ENCODE measurements at places on chromosomes 7 and 10.

- DNase-seq, result no peak
Observed at GRCh38 chr10:17256051-17256450, 28.0 kb downstream of the VIM start.

DNA sequence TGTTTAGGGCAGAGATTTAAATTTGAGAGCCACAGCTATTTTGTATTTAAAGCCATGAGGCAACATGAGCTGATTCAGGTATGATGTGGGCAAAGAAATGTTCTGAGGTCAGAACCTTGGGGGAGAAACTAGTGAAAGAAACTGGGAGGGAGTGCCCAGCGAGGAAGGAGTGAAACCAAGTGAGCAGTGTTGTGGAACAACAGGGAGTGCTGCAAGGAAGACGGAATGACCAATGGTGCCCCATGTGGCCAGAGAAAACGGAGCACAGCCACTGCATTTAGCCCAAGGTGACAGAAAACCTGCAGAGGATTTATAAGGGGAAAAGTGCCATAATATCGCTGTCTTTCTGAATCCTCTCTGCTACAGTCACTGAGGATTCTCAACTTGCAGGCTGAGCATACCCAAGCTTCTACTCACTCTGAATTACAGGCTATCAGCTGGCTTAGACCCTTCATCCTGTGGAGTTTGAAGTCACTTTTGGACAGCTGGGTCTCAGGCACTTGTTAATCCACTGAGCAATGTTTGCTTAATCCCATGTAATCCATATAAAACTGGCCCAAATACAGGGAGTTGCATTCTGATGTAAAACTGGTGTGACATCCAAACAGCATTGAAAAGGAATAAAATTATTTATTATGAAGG lies 777.3 kb downstream of the CCSER2 start:
- peak; percentile 53 for DNase-seq

- DNase-seq, result no peak
Observed at GRCh38 chr7:79528421-79528820, 75.0 kb upstream of the MAGI2 start.

DNA sequence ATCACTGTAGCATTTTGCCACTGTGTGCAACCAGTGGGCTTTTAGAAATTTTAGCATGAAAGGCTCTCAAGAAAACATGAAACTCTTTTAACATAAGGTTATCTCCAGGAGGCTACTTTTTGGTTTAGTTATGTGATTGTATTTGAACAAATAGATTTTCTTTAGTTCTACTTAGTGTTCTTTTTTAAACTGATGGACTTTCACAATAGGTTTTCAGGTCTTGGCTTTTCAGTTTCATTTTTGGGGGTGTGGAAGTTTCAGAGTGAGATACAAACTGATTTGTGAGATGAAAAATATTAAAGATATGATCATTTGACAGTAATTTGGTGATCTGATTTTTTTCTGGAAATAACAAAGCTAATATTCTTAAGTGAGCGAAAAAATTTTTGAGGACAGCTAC lies 344.1 kb downstream of the PHF14 start:
- no peak for DNase-seq

- no peak for DNase-seq
Observed at GRCh38 chr10:119479532-119479931, 63.0 kb downstream of the RGS10 start.

DNA sequence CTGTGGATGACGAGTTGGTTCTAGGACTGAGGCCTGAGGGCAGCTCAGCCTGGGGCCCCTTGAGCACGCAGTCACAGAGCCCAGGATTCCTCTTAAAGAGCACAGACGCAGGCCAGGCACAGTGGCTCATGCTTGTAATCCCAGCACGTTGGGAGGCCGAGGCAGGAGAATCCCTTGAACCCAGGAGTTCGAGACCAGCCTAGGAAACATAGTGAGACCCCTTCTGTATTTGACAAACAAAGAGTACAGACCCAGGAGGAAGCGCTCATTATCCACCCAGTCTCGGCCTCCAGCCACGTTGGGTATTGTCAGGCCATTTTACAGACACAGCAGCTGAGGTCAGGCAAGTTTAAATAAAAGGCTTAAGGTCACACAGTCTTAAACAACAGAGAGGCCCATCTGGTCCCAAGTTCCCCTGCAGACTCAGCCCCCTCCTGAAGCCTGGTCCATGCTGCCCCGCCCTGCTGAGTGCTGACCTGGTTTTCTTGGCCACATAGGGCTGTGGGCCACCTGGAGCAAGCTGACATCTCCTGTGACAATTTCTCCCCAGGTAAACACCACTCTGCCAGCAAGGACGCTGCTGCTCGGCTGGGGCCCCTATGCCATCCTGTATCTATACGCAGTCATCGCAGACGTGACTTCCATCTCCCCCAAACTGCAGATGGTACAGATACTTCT lies 12.6 kb downstream of the RGR start:
- no peak for DNase-seq

GRCh38 chr7:46625032-46625431 lies 704.0 kb upstream of the IGFBP3 start:
- DNase-seq, result no peak

DNA sequence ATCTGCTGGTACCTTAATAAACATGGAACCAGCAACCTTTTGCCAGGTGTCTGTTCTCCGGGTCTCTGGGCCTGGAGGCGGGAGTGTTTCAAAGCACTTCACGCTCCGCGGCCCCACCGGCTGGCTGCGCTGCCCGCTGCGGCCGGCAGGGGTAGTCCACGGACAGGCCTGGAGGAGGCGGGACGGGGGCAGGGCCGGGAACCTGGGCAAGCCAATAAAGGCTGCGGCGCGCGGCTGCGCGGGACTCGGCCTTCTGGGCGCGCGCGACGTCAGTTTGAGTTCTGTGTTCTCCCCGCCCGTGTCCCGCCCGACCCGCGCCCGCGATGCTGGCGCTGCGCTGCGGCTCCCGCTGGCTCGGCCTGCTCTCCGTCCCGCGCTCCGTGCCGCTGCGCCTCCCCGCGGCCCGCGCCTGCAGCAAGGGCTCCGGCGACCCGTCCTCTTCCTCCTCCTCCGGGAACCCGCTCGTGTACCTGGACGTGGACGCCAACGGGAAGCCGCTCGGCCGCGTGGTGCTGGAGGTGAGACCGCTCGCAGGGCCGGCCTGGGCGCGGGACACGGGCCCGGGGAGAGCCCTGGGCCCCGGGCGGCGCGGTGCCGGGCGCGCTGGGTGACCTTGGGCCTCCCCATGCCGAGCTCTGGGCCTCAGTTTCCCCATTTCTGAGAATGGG lies at the start of gene PPIF:
TSS of gene PPIF (plus strand) at position 244 of the 668 bp plus-strand sequence. CDS start at position 324, 80 bp downstream.
- peak; percentile 97 for DNase-seq

DNA sequence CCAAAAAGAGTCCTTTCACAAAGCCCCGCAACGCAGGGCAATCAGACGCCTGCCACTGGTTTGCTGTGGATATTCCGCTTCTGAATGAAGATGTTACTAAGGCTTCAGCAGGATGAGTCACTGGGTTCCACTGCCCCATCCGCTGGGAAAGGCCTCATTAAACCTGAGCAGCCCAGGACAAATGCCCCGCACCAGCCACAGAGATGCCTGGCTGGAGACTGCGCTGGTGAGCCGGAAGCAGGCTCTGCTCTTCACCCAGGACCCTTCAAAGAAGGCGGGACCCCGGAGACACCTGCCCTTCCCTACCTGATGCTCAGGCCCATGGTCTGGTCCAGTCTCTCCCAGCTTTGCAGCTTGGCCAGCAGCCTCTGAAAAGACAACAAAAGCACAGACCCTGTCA lies 19.8 kb downstream of the MAD1L1 start:
- DNase-seq, result no peak

DNA sequence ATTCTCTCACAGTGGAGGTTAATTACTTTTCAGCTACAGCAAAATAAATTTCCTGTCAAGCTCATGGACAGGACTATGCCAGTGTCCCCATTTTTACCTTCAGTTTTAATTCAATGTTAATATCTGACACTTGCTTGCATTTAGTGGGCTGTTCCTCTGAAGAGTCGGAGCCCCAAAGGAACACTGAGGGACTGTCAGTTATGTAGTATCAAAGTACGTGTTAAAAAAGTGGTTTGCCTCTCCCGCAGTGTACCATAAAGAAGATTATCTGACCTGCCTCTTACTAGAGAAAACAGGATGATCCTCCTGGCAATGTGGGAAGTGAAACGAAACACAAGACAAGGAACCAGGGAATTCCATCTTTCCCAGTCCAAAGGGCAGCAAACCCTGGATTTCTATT lies 1010.9 kb upstream of the PHF14 start:
- no peak for DNase-seq

DNA sequence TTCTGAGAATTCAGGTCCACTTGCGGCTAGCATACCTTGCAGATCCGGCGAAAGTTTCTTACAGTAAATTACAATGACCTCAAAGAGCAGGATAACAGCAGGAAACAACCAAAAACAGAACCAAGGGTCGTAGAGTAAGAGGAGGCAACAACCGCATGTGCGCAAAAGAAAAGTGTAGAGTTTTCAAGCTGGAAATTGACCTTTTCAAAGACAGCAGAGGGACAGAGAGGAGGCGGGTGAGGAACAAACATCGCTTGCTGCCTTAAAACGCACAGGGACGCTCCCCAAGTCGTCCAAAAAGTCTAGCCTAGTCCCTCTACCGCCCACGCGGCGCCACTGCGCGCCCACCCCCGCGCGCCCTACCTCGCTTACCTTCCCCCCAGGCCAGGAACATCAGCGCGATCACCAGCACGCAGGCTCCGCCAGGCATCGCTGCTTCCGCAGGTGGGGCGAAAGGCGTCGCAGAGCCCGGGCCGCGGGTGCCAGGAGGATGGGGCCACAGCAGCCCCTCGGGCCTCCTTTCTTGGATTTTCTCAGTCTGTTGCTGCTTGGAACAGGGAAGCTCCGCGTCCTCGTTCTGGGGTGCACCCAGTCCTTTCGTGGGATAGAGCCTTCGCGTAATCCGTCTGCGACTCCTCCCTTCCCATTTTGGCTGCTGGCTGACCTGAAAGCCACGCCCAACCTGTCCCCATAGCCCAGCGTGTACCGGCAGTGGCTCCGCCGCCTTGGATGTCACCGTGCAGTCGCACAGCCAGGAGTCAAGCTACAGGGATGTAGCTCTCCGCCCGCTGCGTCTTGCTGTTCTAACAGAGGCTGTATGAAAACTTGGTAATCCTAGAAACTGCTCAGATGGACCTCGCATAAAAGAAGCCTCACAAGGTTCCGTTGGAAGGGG lies at the start of gene VWDE:
TSS of gene VWDE (minus strand) at position 579 of the 895 bp plus-strand sequence. CDS start at position 430, 149 bp downstream.
- DNase-seq, result peak; percentile 67

DNA sequence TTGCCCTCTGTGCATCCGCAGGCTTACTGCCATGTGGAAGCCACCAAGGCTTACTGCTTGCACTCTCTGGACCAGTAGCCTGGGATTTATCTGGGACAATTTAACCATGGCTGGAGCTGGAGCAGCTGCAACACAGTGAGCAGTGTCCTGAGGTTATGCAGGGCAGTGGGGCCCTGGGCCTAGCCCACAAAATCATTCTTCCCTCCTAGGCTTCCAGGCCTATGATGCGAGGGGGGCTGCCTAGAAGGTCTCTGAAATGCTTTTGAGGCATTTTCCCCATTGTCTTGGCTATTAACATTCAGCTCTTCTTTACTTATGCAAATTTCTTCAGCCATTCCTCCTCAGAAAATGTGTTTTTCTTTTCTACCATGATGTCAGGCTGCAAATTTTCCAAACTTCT lies 313.6 kb upstream of the CDC14C start:
- no peak for DNase-seq

DNA sequence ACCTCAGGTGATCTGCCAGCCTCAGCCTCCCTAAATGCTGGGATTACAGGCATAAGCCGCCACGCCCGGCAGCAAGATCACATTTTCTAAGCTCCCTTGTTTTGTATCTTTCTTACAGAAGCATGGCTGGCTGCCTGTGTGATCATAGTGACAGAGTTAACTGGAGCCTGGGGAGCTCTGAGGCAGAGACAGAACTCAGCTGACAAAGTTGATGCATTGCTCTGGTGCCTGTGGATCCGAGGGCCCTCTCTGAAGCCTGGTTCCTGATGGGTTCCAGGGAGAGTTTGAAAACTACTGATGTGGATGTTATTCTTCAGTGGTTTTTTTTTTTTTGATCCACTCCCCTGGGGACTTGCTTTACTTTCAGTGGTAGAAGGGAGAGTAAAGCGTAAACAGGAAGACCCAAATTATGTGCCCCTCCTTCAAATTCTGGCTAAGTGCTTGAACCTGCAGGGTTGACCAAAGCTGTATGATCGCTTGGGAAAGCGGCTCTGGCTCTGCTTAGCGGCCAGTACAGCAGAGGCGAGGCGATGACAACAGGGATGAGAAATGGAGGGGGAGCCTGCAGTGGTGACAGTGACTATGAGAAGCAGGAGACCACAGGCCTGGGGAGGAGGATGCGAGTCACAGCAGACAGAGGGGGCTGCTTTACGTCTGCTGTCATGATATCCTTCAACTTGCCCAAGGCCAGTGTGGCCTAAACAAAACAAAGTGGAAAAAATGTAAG lies 6.8 kb upstream of the EFCAB10 start:
- DNase-seq, result no peak

DNA sequence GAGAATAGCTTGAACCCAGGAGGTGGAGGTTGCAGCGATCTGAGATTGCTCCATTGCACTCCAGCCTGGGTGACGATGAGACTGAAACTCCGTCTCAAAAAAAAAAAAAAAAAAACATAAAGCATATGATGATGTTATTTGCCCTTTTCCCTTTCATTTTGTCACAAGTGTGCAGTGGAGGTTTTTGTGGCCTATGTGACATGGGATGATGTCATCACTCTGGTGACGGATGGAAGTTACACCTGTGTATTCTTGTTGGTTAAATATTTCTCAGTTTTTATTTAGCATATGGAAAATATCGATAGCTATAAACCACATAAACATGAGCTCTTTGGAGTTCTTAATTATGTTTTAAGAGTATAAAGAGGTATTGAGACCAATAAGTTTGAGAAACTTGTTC lies 71.8 kb upstream of the EMX2 start:
- no peak for DNase-seq

DNA sequence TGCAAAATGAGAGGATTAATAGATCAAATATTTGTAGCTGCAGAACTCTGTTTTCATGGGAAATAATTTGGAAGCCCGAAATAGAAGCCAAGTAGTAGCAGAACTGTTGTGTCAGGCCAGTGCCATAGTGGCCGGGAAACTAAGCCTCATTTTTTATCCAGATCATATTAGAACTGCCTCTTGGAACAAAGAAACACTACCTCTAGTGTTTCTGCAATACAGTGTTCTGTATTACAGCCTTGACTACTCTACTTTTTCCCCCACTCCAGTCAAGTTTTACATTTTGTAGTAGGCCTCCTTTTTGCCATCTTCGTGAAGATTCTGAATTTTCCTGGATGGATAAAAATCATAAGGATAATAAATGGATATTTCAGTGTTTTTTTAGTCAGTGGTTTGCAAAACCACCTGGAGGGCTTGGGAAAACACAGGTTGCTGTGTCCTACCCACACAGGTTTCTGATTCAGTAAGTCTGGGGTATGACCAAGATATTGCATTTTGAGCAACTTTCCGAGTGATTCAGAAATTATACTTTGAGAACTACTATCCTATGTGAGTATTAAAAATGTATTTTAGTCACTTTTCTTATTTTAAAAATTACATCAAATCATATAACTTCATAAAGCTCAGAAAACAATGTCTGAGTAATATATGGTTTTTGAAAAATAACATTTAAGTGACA lies 326.2 kb upstream of the KAT6B start:
- DNase-seq, result no peak

All from glutamatergic neuron (in vitro differentiated cells).